ENCODE measurements at places on chromosomes 5 and 9.

GRCh38 chr9:117704597-117704996 lies 394 bp downstream of the TLR4 start:
- no peak for DNase-seq

DNA sequence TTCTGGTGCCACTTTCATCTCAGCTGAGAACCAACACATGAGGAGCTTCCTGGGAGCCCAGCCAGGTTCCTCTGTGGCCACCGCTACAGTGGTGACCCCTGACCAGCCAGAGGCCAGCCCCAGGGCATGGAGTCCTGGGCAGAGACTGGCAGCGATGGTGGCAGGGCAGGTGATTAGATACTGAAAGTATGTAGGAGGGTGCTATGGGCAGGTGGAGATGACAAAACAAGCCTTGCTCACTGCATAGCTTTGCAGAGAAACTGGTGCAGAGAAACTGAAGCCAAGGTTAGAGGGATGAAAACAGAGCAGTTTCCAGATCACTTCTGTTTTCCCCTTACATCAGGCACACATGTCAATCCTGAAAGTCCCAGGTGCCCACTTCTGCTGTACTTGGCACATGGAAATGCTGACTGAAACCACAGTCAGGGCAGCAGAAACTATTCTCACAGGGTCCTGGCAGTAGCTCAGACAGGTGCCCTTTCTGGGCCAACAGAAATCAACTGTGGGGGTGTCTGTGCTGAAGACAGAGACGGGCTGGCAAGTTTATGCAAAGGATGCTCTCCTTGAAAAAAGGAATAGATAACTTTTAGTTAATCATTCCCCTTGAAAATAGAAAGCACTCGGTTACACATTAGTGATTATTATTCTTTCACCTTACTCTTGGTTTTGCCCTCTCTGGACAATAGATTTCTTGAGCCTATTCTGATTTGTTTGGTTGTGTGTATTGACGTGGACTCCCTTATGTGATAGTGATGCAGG lies 90.3 kb downstream of the ANKRD55 start:
- no peak for DNase-seq

DNA sequence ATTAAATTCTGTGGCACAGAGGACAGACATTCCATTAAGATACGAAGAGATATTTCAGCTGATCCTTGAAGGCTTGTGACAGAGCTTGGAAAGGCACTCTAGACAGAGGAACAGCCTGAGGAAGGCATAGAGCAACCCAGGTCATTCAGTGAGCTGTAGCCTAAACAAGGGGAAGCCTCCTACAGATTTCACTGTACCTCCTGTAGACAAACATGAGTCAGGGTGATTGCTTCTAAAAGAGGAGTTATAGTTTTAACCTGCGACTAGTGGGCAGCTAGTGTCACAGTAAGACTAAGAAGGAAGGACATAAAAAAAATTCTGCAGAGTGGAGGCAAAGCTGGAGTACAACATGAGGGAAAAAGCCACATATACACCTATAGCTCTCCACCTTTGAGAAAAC lies 43.5 kb upstream of the ANKDD1B start:
- no peak for DNase-seq

GRCh38 chr9:99001892-99002291 lies 58.2 kb downstream of the COL15A1 start:
- DNase-seq = no peak

GRCh38 chr9:81460693-81461092 lies 228.7 kb downstream of the TLE1 start:
- no peak for DNase-seq

DNA sequence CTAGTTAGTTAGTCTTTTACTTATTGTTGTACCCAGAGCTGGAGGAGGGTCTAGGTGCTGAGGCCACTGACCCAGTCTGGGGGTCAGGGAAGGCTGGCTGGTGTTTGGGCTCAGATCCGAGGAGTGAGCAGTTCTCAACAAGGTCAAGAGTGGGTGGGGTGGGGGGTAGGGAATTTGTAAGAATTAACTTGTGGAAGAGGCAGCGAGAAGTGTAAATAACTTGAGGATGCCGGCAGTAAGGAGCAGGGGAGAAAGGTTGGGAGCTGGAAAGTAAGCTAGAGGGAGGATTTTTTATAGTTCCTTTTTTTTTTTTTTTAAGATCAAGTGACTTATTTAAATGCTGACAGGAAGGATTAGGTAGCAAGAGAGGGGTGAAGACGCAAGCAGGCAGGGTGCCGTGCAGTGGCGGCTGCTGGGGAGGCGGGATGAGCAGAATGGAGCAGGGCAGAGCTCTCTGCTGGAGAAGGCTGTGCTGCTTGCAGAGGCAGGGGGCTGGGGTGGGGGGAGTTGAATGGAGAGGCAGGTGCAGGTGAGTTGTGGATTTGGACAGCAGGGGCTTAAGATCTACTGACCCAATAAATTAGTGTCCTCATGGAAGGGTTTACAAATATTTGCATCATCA lies 35.3 kb upstream of the SMIM32 start:
- DNase-seq = no peak

- DNase-seq = no peak
Measured at GRCh38 chr5:19987612-19988361, at the start of gene CDH18. CDH18 (minus strand) TSS chr5:19988200; CDS start chr5:19838986, 149,214 bp downstream.

DNA sequence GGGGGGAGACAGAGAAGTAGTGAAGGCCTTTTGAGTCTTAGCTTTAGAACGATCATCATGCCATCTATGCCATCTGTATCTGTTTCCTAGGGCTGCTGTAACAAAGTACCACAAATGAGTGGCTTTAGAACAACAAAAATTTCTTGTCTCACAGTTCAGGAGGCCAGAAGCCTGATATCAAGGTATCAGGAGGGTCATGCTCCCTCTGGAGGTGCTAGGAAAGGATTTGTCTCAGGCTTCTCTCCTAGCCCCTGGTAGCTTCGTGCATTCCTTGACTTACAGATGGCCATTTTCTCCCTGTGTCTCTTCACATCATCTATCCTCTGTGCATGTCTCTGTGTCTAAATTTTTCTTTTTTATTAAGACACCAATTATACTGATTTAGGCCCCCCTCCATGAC lies 5.2 kb downstream of the CARD6 start:
- no peak for DNase-seq

GRCh38 chr5:52995095-52995494 lies 5.9 kb downstream of the ITGA2 start:
- no peak for DNase-seq

DNA sequence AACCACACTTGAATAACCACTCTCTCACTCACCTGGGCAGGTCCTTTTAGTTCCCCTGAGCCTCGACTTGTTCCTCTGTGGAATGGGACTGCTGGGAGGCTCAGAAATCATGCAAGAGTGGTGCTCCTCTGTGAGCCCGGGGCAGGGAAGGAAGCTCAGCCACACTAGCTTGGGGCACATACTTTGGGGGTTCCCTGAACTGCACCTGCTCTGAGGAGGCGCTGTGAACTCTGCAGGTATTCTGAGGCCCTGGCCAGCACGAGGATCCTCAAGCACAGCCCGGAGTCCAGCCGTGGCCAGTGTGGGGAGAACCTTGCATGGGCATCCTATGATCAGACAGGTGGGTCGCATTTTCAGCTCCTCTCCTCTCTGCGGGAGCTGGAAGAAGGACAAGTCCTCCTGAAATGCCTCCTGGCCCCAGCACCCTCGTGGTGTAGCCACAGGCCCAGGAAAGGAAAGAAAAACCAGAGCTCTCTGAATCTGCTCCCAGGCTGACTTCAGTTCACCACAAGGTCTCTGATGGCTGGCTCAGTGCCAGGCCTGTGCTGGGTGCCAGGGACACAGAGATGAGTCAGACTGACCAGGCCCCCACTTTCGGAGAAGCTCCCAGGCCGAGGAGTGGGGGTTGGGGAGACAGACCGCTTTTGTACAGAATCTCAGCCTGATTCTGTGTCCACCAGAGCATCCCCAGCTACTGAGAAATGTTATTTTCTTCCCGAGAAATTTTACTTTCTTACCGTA lies 11.9 kb downstream of the GLIPR2 start:
- no peak for DNase-seq

DNA sequence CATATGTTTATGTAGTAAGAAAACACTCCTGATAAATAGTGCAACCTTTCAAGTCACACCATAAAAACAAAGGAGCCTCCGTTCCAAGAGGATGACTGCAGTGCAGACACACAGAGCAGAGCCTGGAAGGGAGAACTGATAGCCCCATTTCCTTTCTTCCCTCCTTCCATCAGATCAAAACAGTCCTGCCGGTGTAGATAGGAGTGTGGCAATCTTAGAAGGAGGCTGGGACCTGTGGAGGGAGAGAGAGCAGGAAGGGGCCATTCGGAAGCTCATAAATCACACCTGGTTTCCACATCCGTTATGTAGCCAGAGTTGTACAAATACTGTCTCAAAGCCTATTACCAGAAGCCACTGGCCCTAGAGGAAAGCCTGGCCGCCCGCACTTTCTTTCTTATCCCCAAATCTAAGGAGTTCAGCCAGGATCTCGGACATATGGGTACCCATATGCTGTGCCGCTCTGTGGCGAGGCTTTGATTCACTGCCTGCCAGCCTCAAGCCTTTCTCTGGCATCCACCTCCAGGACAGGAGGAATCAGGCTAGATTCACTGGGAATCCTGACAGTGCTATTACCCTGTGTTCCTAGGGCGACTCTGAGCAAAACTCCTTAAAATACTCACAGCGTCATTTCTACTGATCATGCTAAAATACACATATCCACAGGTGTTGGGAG lies 26.9 kb downstream of the DAP start:
- DNase-seq = no peak

- no peak for DNase-seq
Measured at GRCh38 chr9:2704504-2704903, 12.8 kb upstream of the KCNV2 start.

DNA sequence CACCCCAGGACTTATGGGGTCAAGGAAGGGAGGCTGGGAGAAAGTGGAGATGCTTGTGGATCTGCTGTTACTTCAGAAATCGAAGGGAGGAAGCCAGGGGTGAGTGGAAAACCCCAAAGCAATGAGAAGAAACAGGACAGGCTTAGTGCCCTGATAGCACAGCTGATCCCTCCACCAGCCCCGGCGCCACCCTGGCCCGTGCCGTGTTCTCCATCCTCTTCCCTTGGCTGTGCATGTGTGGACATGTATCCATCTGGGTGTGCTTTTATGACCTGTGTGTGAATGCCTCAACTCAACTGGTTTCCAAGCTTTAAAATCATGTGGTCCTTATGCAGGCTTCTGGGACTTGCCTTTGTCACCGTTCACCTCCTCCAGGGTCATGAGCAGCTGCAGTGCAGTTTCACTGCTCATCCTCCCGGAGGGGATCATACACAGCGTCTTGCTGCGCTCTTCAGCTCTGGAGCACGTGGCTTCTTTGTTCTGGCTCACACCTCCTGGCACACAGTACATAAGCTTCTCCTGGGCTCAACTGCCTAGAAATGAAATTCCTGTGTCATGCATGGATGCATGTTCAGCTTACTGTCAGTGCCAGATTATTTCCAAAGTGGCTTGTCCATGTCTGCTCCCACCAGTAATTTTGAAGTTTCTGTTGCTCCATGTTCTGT lies 58.2 kb downstream of the IPPK start:
- DNase-seq = no peak

- DNase-seq = no peak
Measured at GRCh38 chr9:16434526-16434925, 435.9 kb downstream of the BNC2 start.
